Cardiac muscle cell (in vitro differentiated cells and primary cell): ENCODE measurements at places on chromosomes 7 and 10. TPM values are rescaled to one million over a fixed set of nuclear protein-coding genes. Genes with fewer than 3 reads are reported as not detected.

The RSPH10B gene
- not detected in 2 replicates for polyA plus RNA-seq

The PAX4 gene
- polyA plus RNA-seq = not detected in 2 replicates

DNA sequence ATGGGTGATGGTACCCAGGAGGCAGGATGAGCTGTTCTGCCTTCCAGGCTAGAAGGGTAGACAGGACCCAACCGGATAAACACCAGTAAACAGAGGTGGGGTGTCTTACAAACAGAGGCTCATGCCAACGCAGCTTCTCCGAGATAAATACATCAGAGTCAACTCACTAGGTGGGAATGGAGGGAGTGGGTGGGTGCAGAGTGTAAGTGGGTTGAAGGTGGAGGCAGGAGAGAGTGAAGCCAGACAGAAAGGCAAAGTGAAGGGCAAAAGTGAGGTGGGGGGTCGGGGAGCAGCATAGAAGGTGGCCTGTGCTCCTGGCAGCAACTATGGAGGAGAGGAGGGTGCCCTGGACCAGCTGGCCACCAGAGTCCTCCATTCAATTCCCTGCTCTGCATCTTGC is 40.4 kb upstream of the COL13A1 start:
- DNase-seq = no peak
- H3K36me3 ChIP-seq = no peaks in the 10 kb centered on the region
- H3K27ac ChIP-seq = no peak overlapping the region
- peaks cover 5% of the 10 kb centered on the region for H3K4me1 ChIP-seq
- no peak overlapping the region for H3K4me3 ChIP-seq
- H3K27me3 ChIP-seq = no peaks in the 10 kb centered on the region

DNA sequence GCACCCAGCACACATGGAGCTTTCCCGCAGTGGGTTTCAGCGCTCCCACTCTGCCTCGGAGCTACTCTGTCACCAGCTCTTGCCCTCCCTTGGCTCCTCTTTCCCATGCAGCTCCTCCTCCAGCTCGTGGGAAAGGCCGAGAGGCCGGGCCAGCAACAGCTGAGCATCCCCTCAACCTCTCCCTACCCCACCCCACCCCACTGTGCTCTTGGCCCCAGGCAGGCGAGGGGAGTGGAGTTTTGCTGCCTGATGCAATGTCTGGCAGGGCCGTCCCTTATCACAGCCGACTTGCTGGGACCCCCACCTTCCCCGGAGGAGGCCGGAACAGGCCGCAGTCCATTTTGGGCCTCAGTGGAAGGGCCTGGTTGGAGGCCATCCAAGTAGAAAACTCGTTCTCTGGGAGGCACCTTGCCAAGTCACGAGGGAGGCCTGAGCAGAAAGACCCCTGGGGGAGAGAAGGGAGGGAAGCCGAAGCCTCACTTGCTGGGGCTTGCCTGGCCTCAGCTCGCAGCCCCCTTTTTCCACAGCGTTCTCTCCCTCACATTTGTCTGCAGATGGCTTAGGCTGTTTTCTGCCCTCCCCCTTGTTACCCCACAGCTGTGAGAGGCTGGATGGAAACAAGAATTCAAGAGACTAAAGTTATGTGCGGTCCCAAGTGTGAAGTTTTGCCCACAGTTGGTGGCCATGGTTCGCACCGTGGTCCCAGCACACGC is 35.3 kb downstream of the CHST3 start:
- peak overlapping the region; percentile 40 for H3K27ac ChIP-seq
- H3K36me3 ChIP-seq = no peaks in the 10 kb centered on the region
- peaks cover 11% of the 10 kb centered on the region for H3K4me1 ChIP-seq

- no peaks in the 10 kb centered on the region for H3K36me3 ChIP-seq
- H3K27me3 ChIP-seq = no peaks in the 10 kb centered on the region
- H3K4me1 ChIP-seq = no peaks in the 10 kb centered on the region
Observed at GRCh38 chr10:75894761-75895160, 463.3 kb downstream of the LRMDA start.

The NEUROD6 gene
- polyA plus RNA-seq = not detected in 2 replicates

The HMX2 gene
- not detected in 2 replicates for polyA plus RNA-seq

The PTPRN2 gene
- polyA plus RNA-seq = 0.28 and 0.42 TPM in 2 replicates

The INTS1 gene
- 54.5 and 80.8 TPM in 2 replicates for polyA plus RNA-seq

GRCh38 chr7:157523766-157524421 is 187.1 kb downstream of the DNAJB6 start:
- no peak for DNase-seq
- no peaks in the 10 kb centered on the region for H3K4me1 ChIP-seq
- no peak overlapping the region for H3K4me3 ChIP-seq
- H3K36me3 ChIP-seq = no peaks in the 10 kb centered on the region
- no peaks in the 10 kb centered on the region for H3K27me3 ChIP-seq

GRCh38 chr10:103605359-103606096 is 112.0 kb downstream of the NEURL1 start:
- no peak for DNase-seq
- H3K27me3 ChIP-seq = no peaks in the 10 kb centered on the region
- no peak overlapping the region for H3K27ac ChIP-seq

- DNase-seq = no peak
- no peak overlapping the region for H3K27ac ChIP-seq
- no peaks in the 10 kb centered on the region for H3K27me3 ChIP-seq
- H3K4me1 ChIP-seq = peaks cover 24% of the 10 kb centered on the region
Observed at GRCh38 chr7:21948887-21949540, 3.3 kb upstream of the CDCA7L start.

The GIMAP1 gene
- 0.17 TPM in 1 of 2 replicates, not detected in the other for polyA plus RNA-seq

GRCh38 chr10:68560186-68560942 is at the start of gene TET1:
Gene TET1 (plus strand): TSS chr10:68560337. CDS start chr10:68572339, 12,002 bp downstream.
- DNase-seq = peak; percentile 84
- no peaks in the 10 kb centered on the region for H3K27me3 ChIP-seq
- peak within 1 kb of the TSS; percentile 81 for H3K27ac ChIP-seq
- H3K4me1 ChIP-seq = peaks cover 6% of the 10 kb centered on the region
- H3K4me3 ChIP-seq = peak within 1 kb of the TSS; percentile 94
- H3K36me3 ChIP-seq = no peaks in the 10 kb centered on the region

DNA sequence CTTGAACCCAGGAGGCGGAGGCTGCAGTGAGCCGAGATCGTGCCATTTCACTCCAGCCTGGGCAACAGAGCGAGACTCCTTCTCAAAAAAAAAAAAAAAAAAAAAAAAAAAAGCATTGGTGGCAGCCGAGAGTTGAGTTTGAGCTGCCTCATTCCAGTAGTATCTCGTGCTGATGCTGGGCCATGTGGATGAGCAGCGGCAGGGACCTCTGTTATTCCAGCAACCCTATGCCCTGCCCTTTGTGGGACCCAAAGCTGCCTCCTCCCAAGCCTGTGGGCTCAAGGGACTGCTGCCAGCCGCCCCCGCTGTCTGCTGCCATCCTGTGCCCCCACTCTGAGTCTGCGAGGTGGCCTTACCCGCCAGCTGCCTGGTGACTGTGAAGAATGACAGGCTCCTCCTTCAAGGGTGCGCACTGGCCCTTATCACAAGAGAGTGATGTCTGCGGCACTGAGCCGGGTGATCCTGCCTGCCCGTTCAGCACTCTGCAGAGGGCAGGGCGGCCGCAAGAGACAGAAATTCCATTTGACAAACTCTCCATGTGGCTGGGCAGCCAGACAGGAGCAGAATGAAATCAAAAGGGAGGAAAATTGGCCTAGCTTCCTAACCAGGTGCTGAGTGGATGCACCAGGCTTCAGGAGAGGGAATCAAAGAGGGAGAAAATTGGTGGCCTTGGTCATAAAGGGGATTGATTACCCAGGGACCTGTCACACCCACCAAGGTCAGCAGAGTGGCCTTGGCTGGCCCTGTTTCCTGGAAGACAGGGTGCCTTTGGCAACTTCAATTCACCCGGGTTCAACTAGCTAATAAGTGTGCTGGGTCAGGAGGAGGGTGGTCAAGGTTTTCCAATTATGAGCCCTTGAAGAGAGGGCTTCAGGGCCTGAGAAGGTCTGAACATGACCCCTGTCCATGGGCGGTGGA is 65.3 kb upstream of the ZMIZ1 start:
- H3K36me3 ChIP-seq = no peaks in the 10 kb centered on the region
- no peak overlapping the region for H3K4me3 ChIP-seq
- peak; percentile 63 for DNase-seq
- H3K27me3 ChIP-seq = no peaks in the 10 kb centered on the region

GRCh38 chr7:12756821-12757220 is 69.4 kb downstream of the ARL4A start:
- no peaks in the 10 kb centered on the region for H3K27me3 ChIP-seq
- no peak overlapping the region for H3K4me3 ChIP-seq
- no peaks in the 10 kb centered on the region for H3K36me3 ChIP-seq
- DNase-seq = no peak
- no peaks in the 10 kb centered on the region for H3K4me1 ChIP-seq

DNA sequence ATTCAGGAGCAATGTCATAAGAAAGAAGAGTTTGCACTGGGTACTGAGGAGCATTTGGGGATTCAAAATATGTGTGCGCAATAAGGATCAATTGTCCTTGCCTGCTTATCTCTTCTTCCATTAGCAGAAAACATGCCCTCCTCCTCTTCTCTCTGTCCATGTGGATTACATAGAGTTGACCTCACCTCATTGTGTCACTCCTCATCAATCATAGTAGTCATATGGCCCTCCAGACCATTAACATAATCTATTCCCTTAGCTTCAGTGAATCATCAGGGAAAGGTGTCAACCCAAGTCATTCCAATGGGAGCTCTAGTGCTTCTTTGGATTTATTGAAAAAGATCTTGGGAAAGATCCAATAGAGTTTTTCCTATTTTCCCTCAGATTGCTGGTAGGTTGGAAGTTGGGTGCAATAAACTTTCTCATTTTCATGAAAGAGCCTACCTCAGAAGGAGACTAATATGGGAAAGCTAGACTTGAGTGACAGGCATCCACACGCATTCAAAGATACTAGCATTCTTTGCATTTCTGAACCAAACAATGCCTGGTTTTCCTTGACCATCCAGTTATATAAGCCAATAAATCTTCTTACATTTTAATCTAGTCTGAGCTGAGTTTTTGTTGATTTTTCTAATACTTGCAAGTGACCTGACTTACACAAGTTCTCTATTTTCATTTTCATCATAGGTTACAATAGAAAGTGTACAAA is 71.5 kb upstream of the FAM13C start:
- no peaks in the 10 kb centered on the region for H3K27me3 ChIP-seq
- no peaks in the 10 kb centered on the region for H3K36me3 ChIP-seq
- H3K4me3 ChIP-seq = no peak overlapping the region
- peak; percentile 5 for DNase-seq
- H3K27ac ChIP-seq = no peak overlapping the region

- H3K27ac ChIP-seq = no peak overlapping the region
- H3K4me1 ChIP-seq = no peaks in the 10 kb centered on the region
- no peaks in the 10 kb centered on the region for H3K27me3 ChIP-seq
Observed at GRCh38 chr7:144812379-144813283, 23.2 kb downstream of the TPK1 start.

- H3K4me3 ChIP-seq = no peak overlapping the region
- H3K27ac ChIP-seq = no peak overlapping the region
- H3K27me3 ChIP-seq = peaks cover 9% of the 10 kb centered on the region
- H3K4me1 ChIP-seq = no peaks in the 10 kb centered on the region
- peak; percentile 34 for DNase-seq
Observed at GRCh38 chr7:90209776-90210175, 1.8 kb upstream of the STEAP2 start.

The HYAL4 gene
- not detected in 2 replicates for polyA plus RNA-seq

GRCh38 chr10:119113751-119114732 is 10.1 kb downstream of the DENND10 start:
- H3K27ac ChIP-seq = no peak overlapping the region
- H3K4me1 ChIP-seq = no peaks in the 10 kb centered on the region
- peak; percentile 97 for DNase-seq
- H3K36me3 ChIP-seq = peaks cover 28% of the 10 kb centered on the region
- H3K4me3 ChIP-seq = no peak overlapping the region

The PHYHIPL gene
- 0.81 and 1.1 TPM in 2 replicates for polyA plus RNA-seq

The SPRN gene
- 1.8 and 2.3 TPM in 2 replicates for polyA plus RNA-seq

- DNase-seq = no peak
- H3K36me3 ChIP-seq = no peaks in the 10 kb centered on the region
- H3K4me3 ChIP-seq = no peak overlapping the region
Observed at GRCh38 chr10:132909491-132910071, 32.8 kb downstream of the CFAP46 start.

The IKZF1 gene
- polyA plus RNA-seq = 0.19 TPM in 1 of 2 replicates, not detected in the other

- H3K27me3 ChIP-seq = peaks cover 100% of the 10 kb centered on the region
- no peaks in the 10 kb centered on the region for H3K36me3 ChIP-seq
- no peak for DNase-seq
- H3K4me1 ChIP-seq = peaks cover 6% of the 10 kb centered on the region
Observed at GRCh38 chr7:122316467-122317388, 12.2 kb upstream of the FEZF1 start.

GRCh38 chr10:36531621-36532020 is 593.8 kb upstream of the ANKRD30A start:
- no peak overlapping the region for H3K4me3 ChIP-seq
- H3K36me3 ChIP-seq = no peaks in the 10 kb centered on the region
